Stimulated activated CD4-positive, alpha-beta T cell treated with anti-CD3 and anti-CD28 coated beads, Interleukin-15, amount 100 ng/mL, for 48 hours (primary cell): ENCODE measurements at places on chromosomes 7 and 10.
A peak's percentile ranks its signal among the peaks of the same experiment; 100 is the strongest.

DNA sequence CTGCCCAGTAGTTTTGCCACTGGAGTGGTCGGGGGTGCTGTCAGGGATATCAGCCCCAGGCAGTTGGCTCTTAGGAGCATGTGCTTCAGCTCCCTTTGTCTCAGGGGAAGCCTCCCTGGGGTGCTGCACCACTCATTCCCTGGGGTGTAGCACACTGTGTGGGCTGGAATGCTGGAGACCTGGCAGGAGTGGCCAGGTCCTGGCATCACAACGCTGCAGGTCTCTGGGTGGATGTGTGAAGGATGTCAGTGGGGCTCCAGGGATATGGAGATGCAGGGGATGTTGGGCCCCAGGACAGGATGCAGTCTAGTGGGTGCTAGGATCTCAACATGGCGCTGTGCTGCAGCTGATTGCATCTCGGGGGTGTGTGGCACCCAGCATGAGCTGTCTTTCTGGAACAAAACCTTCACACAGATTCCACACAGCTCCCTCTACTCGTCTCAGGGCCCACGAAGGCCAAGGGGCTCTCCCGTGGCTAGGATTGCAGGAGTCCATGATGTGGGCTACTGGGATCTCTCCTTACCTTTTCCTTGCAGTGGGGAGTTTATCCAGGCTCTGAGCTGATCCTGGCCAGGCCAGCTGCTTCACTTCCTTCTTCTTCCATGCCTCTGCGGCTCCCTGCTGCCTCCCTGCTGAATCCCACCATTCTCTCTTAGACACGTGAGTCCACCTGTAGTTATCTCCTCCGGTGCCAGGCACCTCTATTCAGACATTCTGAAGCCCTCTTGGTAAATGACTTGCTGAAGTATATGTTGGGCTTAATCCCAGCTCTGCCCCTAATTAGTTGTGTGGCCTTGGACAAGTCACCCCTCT lies 295.1 kb downstream of the RPS24 start:
- no peak for DNase-seq

GRCh38 chr7:30390736-30391636 lies 87.6 kb downstream of the NOD1 start:
- no peak for DNase-seq

- no peak for DNase-seq
Measured at GRCh38 chr7:154178895-154179294, 126.7 kb downstream of the DPP6 start.

DNA sequence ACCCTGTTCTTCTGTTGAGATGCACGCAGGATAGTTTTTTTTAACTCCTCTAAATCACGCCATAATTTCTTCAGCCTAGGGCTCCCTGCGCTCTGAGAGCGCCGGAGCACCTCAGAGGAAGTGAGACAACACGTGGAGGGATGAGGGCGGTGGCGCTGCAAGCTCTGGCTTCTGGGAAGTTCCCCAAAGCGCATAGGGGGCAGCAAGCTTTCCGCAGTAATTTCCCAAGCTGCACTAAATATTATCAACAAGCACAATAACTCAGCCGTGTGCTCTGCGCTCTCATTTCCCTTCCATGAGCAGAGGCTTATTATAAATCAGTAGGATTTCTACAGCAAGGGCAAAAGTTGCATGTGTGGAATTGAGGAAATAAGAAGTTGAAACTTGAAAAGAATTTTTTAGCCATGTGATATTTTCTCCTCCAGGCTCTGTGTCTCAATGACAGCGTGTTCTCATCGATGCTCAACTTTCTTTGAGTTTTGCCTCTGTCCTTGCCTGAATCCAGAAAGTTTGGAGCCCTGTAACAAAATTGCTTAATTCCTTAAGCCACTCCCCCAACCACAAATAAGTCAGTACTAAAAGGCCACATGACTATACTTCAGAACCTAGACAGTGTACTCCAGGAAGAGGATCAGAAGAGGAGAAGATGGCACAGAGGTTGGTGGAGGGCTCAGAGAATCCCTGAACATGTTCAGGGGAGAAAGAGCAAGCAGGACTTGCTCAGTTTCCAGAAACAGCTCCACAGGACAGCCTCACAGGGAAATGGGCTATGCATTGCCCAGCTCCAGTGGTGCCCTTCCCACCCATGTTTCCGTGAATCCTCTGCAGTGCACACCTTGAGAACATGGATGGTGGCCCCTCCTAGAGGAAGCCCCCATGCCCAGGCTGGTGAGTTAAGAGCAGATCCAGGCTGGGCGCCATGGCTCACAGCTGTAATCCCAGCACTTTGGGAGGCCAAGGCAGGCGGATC lies 221.5 kb upstream of the GHITM start:
- DNase-seq = no peak

DNA sequence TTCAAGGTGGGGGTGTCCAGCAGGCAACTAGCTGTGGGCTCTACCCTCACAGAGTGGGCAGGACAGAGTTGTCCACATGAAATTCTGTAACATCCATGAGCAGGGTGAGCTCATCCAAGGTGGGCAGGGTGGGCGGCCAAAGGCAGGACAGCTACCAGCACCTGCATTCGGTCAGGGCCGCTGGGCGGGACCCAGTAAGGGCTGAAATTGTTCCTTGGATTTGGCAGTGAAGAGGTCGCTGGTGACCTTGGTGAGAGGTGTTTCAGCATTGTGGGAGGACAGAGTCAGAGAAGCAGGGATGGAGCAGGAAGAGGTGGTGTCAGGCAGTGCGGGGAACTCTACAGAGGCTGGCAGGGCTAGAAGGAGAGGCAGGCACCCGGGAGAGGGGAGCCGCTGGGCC lies 23.9 kb downstream of the ADCYAP1R1 start:
- no peak for DNase-seq

DNA sequence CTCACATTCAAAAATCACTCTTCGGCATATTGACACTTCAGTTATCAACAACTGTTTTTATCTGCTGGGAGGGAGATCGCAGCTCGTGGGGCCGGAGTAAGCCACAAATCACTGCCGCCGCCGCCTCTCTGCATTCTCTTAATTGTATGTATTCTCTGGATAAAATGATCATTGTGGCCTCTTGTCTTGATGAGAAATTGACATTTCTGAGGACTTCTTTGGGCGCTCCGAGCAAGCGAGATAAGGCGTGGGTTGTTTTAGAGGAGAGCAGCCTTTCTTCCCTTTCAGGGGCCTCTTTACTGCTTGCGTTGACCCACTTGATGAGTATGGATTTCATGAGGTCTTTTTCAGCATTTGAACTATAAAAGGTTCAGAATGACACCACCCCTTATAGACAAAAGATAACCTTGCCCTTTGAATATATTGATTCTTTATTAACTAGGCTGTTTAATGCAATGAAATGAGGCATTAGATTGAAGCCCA lies 130.6 kb downstream of the EBF3 start:
- DNase-seq = no peak

GRCh38 chr10:14173391-14173705 lies 157.4 kb downstream of the FRMD4A start:
- no peak for DNase-seq

- DNase-seq = no peak
Measured at GRCh38 chr7:29557954-29558353, 5.7 kb upstream of the PRR15 start.

DNA sequence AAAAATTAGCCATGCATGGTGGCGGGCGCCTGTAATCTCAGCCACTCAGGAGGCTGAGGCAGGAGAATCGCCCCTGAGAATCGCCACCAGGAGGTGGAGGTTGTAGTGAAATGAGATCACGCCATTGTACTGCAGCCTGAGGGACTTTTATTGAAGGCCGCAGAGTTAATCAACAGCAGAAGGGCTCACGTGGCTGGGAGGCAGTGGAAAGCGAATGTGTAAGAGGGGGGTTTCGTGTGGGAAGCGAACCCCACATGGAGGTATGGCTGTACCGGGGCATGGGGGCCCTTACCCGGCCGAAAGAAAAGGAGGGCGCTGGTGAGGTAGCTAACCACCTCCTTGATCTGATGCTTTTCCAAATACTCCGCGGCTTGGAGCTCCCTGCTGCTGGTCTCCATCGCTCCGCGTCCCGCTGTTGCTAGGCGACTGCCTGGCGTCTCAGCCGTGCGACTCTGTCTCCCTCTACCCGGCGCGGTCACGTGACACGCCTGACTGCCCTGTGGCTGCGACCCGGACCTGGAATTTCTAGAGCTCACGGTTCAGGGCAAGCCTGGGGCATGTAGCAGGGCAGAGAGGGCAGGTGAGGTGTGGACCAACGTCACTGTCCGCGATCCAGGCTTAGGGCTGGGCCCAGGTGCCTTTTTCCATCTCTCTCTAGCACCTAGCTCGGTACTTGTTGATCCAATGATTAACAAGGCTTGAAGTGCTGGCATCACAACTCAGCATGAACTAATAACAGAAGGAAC lies at the start of gene EFCAB10:
TSS of gene EFCAB10 (minus strand) at position 428 of the 746 bp plus-strand sequence. CDS start at position 398, 30 bp downstream.
- DNase-seq = peak; percentile 53
